ENCODE measurements at places on chromosomes 5 and 9.

GRCh38 chr9:126119731-126120130 is 206.9 kb upstream of the MVB12B start:
- no peak for DNase-seq

- no peak for DNase-seq
Observed at GRCh38 chr9:116432051-116432450, 255.1 kb upstream of the TRIM32 start.

- no peak for DNase-seq
Observed at GRCh38 chr5:60887746-60888145, 43.7 kb upstream of the ELOVL7 start.

DNA sequence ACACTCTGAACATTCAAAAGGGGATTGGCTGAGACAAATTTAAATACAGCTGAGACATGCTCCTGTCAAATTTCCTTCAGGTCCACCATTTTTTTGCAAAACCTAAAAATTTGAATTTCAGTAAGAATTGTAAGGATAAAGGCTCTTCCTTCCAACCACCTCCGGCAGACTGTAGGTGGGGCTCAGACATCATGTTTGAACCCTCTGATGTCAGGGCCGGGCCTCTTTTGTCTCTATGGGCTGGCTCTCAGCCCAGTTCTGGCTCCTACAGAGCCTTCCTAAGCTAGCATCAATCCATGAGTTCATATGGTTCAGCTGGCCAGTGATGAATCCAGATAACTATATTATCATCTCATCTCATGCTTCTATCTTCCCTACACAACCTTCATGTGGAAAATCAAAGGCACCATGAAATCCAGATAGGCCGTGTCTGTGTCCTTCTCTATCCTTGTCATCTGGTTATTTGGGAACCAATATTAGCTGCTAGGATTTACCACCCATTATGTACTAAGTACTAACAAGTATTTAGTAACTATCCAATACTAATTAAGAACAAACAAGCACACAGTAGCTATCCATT is 44.2 kb downstream of the NIPSNAP3B start:
- DNase-seq: no peak

GRCh38 chr5:149246906-149247305 is 24.8 kb upstream of the AFAP1L1 start:
- DNase-seq: no peak

DNA sequence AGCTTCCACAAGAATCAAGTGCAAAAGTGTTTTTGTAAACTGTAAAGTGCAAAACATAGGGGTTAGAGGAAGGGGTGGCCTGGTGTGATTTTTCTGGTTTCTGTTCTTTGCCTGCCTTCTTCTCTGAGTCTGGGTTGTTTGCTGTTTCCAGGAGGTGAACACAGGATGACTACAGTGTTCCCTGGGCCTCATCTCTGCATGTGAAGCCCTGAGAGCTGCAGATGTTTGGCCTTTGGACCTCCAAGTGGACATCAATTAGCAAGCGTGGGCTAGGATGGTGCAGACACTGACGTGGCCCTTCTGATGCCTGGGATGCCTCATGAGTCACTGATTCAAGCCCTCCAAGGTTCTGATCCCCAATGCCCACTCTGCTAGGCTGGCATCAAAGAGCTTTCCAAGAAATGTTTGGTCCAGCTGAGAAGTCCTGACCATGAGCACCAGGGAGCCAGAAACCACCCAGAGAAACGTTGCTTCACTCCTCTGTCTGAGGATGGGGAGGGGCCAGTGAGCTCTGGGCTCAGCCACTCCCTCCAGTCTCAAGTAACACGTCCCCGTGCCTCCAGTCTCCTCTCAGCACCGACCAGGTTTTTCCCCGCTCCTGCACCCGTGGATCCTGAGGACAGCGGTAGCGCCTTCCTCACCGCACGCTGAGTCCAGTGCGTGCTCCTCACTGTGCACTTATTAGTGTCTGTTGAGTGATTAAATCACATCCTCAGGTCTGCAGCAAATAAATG is 7.6 kb downstream of the IL9 start:
- DNase-seq: no peak

DNA sequence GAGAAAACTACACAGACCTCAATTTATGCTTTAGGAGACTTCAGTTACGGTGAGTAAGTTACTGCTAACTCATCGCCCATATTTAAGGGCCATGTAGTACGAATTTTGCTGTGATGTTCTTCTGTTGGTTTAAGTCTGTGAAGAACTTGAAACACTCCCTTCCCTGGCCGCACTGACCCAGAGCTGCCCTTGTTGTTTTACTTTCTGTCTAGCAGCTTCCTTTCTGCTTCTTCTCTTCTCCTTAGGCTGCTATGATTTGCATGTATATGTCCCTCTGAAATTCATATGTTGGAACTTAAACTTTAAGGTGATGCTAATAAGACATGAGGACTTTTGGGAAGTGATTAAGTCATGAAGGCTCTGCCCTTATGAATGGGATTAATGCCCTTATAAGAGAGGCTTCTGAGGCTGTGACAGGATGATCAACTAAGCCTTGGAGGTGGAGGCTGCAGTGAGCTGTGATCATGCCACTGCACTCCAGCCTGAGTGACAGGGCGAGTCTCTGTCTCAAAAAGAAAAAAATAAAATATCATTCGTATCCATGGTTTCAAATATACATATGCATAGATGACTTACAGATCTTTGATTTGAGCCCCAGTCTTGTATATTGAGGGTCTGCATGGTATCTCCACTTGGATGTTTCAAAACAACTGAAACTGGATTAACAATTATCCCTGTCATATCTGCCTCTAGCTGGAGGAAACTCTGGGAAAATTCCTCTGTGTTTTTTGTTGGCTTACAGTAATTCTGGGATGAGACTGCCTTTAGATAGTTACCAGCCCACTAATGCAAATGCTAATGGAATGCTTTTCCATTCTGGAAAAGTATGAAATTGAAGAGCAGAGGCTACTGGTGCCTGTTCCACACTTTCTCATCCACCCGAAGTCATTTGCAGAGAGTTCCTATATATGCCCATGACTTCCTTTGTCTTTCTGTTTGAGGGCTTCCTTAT is 263.4 kb upstream of the ACTBL2 start:
- no peak for DNase-seq

- no peak for DNase-seq
Observed at GRCh38 chr5:138536665-138537315, 6.2 kb downstream of the ETF1 start.

- DNase-seq: no peak
Observed at GRCh38 chr5:36301858-36302603, at the start of gene RANBP3L. RANBP3L (minus strand) TSS chr5:36301902; CDS start chr5:36301416, 486 bp downstream.

GRCh38 chr9:125700791-125701190 is 6.2 kb downstream of the MAPKAP1 start:
- DNase-seq: no peak

DNA sequence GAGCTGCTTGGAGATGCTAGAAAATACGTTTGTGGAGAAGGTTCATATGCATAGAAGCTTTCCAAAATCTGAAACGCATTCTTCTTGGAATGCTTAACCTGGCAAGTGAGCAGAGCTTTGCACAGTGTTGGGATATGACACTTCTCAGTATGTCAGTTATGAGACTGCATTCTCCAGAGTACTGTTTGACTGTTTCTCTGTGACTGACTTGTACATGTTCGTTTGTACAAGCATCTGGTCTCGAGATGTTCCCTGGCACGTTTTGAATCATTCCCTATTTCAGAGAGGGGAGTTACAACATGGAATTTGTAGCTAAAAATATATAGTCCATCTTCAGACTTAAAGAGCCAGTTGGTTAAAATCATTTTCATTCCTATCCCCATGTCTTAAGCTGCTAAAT is 272.4 kb downstream of the ARRDC3 start:
- DNase-seq: no peak

DNA sequence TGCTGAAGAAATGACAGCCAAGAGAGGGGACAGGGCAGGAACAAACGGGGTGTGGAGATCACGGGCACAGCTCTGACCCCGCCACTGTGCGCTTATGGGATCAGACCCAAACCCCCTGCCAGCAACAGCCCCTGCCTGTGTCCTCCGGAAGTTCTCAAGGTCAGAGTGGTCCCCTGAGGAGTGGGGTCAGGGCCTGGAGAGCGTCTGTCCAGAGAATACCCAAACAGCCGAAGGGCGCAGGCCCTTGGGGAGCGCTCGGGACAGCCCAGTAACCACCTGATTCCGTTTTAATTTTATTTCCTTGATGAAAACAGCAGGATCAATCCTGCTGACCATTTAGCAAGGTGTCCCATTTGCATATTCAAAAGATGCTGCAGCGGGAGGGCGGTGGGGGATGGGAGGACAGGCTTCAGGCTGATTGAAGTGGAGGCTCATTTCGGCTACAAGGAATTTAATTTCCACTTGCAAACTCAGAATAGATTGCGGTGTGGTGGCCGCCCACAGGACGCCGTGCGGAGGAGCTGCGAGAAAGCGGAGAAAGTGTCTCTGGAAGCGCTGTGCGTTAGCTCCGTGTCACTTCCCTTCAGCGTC is 32.6 kb upstream of the TMEM250 start:
- no peak for DNase-seq

GRCh38 chr9:16928179-16928945 is 57.9 kb upstream of the BNC2 start:
- DNase-seq: no peak

GRCh38 chr5:33848554-33848953 is 43.2 kb downstream of the ADAMTS12 start:
- no peak for DNase-seq

DNA sequence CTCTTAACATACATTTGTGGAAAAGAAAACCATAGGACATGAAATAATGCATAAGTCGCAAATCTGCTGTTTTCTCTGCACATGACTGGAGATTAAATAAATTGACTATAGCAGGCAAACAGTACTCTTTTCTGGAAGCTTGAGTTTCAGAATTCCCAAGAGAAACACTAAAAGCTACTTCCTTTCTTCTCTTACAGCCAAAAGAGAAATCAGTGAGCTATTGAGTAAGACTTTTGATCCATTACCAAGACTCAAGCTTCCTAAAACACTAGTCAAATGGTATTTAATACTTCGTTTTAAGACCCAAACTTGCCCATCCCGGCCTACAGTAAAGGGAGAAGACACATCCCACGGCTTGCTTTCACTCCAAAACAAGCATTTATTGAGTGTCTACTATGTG is 335.8 kb upstream of the PUM3 start:
- DNase-seq: no peak

DNA sequence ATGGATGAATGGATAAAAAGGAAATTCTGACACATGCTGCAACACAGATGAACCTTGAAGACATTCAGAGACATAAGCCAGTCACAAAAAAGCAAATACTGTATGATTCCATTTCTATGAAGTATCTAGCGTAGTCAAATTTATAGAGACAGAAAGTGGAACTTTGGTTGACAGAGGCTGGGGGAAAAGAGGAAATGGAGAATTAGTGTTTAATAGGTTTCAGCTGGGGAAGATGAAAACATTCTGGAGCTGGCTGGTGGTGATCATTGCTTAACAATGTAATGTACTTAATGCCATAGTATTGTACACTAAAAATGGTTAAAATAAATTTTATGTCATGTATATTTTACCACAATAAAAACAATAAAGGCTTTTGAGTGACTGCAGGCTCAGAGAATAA is 24.2 kb downstream of the PPIC start:
- DNase-seq: no peak

GRCh38 chr5:169583101-169583423 is 511 bp upstream of the SPDL1 start:
- DNase-seq: no peak

DNA sequence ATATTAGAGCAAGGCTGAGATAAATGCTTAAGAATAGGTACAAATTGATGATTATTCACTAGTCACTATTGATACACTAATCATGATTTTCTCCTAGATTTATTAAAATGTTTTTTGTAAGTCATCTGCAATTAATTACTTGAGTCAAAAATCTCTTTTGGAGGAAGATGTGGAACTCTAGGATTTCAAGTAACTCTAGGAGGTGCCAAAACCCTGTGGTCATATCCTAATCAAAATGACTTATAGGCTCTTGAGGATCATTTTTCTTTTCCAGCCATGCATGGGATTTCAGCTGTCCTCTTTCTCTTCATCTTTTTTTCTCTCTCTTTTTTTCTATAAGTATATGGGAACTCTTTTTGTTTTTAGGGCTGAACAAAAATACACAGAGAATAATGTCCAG is 141.8 kb upstream of the CD180 start:
- no peak for DNase-seq

GRCh38 chr5:65919773-65920172 is 6.6 kb upstream of the ERBIN start:
- no peak for DNase-seq

GRCh38 chr9:123302348-123303214 is 34.2 kb upstream of the STRBP start:
- no peak for DNase-seq

GRCh38 chr9:114449236-114449635 is 56.0 kb downstream of the WHRN start:
- no peak for DNase-seq

- DNase-seq: peak; percentile 42
Observed at GRCh38 chr5:149730620-149731331, 666 bp downstream of the PPARGC1B start.

- DNase-seq: no peak
Observed at GRCh38 chr5:66981266-66982055, 215.1 kb downstream of the CD180 start.

GRCh38 chr5:72673623-72674022 is 142.8 kb upstream of the TNPO1 start:
- DNase-seq: no peak

GRCh38 chr9:89874351-89875321 is 269.8 kb downstream of the GADD45G start:
- DNase-seq: no peak

DNA sequence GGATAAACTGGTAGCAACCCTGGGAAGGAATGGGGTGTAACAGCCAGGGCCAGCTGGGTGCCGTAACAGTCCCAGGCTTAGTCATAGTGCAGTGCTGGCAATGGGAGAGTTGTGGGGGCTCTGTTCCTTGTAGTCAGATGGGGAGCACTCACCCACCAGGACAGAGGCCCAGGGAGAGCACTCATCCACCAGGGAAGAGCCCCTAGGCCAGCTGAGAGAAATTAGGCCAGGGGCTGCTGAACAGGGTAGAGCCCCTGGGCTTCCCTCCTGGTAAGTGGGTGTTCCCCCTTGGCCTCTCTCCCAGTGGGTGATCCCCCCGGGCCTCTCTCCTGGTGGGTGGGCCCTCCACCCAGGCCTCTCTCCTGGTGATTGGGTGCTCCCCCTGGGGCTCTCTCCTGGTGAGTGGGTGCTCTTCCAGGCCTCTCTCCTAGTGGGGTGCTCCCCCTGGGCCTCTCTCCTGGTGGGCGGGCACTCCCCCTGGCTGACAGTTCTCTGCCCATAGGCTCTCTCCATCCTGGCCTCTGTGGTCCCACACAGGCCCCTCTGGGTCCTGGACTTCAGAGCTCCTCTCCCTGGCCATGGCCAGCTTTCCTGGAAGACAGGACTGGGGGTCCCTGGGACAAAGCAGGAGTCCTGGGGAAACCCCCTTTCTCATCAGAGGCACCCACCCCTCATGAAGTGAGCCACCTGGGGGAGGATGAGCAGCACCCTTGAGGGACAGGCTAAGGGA is 13.4 kb downstream of the FGD3 start:
- no peak for DNase-seq

GRCh38 chr9:69454321-69454720 is 129.3 kb downstream of the ENTREP1 start:
- DNase-seq: no peak

GRCh38 chr5:139245637-139246339 is 47.6 kb upstream of the SIL1 start:
- DNase-seq: no peak

Data from effector CD8-positive, alpha-beta T cell (primary cell).